ENCODE measurements at places on chromosomes 1 and 21.

GRCh38 chr1:202005958-202006357, 4.4 kb upstream of the ELF3 start:
- DNase-seq: no peak

DNA sequence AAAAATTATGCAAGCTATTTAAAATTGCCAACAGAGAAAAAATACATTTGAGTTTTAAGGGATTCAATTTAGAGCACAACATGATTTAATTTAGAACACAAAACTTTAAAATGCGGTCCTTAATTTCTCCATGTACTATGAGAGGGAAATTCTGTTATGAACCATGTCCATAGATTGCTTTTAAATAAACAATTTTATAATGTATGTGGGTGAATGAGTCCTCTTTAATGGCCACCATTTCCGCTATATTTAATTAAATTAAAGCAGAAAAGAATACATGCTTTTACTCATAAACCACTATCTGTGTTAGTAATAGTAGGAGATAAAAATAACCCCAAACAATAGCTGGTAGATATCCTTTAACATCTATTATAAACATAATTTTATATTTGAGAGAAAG, 914.6 kb downstream of the LTN1 start:
- no peak for DNase-seq

DNA sequence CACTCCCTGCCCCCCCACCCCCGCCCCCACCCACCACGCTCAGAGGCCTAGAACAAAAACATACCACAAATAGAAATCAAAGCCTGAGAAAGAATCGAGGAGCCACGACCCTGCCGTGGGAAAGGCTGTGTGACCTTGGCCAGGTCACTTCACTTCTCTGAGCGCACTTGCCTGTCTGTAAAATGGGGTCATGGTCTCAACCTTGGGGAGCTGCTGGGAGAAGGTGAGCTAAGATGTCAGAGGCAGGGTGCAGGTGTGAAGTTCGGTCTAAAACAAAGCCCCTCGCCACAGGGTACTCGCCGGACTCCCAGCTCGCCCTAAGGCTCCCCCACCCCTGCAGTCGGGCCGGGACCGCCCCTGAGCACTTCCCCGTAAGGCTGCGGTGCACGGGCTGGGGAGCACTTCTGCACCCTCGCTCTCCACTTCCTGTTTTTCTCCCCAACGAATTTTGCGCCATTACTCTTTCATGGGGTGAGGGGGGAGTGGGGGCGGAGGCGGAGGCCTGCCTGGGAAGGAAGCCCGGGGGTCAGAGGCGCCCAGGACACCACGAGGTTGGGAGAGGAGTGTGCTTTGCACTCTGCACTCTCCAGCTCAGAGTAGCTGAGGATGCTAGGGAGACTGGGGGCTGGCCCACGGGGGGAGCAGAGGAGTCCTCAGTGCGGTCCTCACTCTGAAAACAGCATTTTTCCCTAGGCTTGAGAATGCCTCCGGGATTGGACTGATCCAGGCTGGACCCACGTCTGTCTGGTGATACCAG, 21.9 kb upstream of the PIK3CD start:
- peak; percentile 58 for DNase-seq

DNA sequence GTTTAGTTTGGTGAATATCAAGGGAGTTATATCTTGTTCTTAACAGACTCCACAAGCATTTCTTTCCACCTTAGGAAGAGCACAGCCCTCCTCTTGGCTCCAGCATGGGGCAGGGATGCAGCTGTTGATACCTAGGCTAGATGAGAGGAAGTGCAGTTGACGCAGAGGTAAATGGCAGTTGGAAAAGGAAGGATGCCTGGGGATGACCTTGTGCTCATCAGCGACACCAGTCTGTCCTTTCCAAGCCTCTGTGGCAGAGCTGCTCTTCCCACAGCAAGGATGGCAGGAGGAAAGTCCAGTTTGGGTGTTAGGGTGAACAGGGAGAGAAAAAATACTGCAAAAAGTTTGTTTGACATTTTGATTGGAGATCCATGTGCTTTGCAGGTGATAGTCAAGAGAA, 6.2 kb downstream of the PROX1 start:
- DNase-seq: no peak

- DNase-seq: no peak
These were observed 162.4 kb upstream of the POU3F1 start for GRCh38 chr1:38208716-38209632.

DNA sequence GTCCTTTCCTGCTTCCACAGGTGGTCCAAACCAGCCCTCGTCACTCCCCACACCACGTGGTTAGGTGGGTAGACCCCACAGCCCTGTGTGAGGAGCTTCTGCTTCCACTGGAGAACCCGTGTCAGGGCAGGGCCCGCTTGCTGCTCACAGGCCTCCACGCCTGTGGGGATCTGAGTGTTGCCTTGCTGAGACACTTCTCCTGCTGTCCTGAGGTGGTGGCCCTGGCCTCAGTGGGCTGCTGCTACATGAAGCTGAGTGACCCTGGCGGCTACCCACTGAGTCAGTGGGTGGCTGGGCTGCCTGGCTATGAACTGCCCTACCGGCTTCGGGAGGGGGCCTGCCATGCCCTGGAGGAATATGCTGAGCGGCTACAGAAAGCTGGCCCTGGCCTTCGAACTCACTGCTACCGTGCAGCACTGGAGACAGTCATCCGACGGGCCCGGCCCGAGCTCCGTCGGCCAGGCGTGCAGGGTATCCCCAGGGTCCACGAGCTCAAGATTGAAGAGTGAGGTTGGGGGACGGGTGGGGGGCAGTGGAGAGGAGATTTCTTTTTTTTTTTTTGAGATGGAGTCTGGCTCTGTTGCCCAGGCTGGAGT, 5.5 kb upstream of the ISG20L2 start:
- DNase-seq: no peak

DNA sequence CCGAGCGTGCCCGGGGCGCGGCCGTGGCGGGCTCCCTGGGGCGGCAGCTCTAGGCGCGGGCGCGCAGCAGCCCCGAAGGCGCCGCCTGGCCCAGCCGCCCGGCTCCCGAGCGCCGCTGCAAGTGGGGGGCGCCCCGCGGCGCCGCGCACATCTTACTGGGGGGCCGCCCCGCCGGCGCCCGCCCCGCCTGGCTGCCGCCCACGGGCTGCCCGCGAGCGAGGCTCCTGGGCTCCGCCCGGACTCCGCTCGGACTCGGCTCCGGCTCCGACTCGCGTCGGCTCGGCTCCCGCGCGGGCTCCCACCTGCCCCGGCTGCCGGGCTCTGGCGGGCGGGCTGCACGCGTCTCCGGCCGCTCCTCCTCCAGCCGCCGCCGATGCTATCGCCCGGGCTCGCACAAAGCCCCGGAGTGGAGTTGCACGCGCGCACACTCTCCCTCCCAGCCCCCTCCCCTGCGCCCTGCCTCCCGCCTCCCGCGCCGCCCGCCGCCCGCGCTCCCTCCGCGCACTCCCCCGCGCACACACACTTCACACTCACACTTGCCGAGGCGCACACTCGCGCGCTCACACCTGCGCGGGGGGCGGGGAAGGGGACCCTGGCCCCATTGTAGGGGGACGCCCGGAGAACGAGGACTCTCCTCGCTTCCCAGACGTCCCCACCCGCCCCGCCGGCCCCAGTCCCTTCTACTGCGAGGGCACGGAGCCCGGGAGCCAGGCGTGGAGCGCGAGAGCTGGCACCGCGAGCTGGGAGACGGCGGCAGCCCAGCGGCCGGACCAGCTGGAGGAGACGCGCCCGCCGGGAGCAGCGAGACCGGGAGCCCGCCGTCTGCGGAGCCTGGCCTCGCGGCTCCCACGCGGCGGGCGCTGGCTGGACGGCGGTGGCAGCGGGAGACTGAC, at the start of gene GRIK3:
GRIK3 (minus strand) TSS at position 395 of the 893 bp plus-strand sequence. CDS start 407 bp downstream, outside the sequence.
- no peak for DNase-seq

DNA sequence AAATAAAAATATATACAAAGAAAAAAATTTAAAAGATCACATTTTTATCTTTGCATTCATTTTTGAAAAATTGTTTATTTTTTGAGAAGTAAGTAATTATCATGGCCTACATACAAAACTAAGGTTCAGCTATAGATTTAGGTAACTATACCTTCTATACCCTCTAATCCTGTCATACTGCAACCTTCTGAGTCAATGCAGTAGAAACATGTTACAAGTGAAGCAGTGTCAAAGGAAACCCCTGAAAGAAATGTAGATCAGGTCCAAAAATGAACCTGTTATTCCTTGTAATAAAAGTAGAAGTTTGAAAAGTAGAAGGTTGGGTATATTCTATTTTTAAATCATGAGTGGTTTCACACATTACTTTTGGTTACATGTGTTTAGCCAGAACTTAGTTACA, 51.3 kb downstream of the PTGS2 start:
- DNase-seq: no peak

DNA sequence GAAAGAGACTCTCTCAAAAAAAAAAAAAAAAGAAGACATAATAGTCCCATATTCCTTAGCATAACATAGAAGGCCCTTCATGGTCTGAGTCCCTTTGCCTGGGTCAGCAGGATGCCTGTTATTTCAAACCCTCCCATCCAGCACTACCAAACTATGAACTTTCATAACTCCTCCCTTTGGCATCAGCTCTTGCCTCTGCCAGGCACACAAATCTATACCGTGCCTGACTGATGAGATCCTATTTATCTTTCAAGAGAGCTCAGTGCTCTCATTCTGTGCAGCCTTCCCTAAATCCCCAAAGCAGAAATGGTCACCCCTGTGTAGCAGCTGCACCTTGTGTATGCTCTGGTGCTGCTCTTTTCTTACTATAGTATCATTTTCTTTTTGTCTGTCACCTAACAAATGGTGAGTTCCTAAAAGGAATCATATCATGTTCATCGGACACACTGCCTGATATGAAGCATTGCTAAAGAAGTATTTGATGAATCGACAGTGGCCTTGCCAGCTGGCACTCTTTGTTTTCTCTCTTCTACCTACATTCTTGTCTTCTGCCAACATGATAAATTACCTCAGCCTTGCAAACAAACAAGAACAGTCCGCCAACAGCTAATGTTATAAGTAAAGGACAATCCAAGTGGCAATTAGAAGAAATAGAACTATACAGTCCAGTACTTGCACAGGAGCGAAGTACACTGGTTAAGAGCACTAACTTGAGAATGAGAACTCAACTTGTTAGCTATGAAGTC, 29.9 kb downstream of the FMO4 start:
- DNase-seq: no peak

- DNase-seq: no peak
These were observed 544.3 kb downstream of the KCNT2 start for GRCh38 chr1:196063952-196064351.

DNA sequence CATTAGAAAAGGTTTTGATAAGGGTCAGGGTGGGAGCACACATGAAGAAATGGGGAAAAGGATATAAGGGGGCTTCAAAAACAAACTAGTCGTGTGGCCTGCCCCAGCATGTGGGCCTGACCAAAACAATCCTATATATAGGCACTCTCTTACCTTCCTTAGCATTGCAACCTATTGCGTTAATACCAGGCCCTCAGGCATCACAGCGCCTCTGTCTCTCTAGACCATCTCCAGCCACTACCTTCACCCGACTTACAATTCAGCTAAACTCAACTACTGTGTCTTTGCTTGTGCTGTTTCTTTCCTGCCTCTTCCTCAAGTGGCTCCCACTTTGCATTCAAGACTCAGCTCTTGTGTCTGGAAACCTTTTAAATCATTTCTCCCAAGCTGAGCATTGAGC, 47.0 kb upstream of the GJA5 start:
- no peak for DNase-seq

DNA sequence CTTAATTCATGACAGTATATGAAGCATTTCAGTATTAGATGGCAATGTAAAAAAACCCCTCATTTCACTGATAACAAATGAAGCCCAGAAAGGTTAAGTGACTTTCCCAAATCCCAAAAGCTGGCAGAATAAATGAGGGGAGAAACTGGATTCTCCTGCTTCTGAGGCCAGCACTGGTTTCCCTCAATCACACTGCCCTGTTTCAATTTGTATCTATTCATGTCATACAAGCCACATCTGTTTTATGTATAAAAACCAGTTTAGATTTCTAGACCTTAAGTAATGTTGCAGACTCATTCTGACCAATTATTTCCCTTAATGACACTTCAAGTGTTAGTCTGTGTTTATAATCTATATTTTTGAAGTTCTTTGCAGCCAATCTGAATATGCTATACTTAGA, 16.8 kb downstream of the PLPPR4 start:
- no peak for DNase-seq

DNA sequence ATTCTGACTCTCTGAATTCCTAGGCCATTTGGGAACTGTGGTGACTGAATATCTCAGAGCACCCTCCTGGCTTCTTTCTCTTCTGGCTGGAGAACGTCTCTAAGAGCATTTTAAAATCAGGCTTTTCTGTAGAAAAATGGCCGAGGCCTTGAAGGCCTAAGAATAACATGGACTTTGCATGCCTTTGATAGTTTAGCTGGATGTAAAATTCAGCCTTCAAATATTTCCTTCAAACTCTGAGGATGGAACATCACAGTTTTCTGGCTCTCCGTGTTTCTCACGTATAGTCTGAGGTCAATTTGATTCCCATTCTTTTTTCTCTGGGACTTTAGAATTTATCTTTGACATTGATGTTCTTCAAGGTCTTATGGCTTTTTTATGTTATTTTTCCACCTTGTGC, 34.0 kb downstream of the ARHGEF16 start:
- no peak for DNase-seq

- no peak for DNase-seq
These were observed 72.4 kb downstream of the CASZ1 start for GRCh38 chr1:10724052-10724494.

DNA sequence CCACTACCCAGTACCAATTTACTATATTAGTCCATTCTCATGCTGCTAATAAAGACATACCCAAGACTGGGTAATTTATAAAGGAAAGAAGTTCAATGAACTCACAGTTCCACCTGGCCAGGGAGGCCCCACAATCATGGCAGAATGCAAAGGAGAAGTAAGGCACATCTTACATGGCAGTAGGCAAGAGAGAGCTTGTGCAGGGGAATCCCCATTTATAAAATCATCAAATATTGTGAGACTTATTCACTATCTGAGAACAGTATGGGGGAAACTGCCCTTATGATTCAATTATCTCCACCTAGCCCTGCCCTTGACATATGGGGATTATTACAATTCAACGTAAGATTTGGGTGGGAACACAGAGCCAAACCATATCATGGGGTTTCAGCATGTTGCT, 6.4 kb downstream of the CD58 start:
- DNase-seq: no peak

- no peak for DNase-seq
These were observed 21.4 kb downstream of the CITED4 start for GRCh38 chr1:40840526-40841323.

DNA sequence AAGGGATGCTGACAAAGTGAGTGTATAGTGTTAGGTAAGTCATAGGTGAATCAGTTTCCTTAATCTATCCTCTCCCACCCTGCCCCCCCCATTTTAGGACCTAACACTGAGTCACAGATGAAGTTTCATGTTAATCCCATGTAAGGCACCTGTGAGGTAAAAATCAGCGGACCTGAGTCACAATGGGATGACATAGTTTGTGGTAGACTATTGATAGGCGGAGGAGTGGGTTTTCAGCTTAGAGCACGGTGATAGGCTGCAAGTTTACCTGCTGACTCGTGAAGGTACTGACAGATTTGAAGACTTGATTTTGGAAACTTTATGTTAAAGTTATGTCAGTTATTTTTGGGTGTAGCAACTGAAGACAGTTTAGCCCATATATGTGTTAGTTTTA, 1.7 kb downstream of the TOR1AIP1 start:
- no peak for DNase-seq

GRCh38 chr1:98870959-98871903, 133.4 kb downstream of the PLPPR5 start:
- DNase-seq: no peak

GRCh38 chr1:117780687-117781475, 148.5 kb downstream of the GDAP2 start:
- DNase-seq: no peak

Data from stimulated activated CD8-positive, alpha-beta memory T cell treated with anti-CD3 and anti-CD28 coated beads, Interleukin-7, amount 100 ng/mL, for 24 hours (primary cell).